ENCODE measurements at places on chromosomes 6 and 20. TPM values are rescaled to one million over a fixed set of nuclear protein-coding genes. Genes with fewer than 3 reads are reported as not detected.

Gene SLC32A1
- total RNA-seq, result not detected

Gene PNLDC1
- 0.24 TPM for total RNA-seq

Gene MLN
- total RNA-seq, result not detected

DNA sequence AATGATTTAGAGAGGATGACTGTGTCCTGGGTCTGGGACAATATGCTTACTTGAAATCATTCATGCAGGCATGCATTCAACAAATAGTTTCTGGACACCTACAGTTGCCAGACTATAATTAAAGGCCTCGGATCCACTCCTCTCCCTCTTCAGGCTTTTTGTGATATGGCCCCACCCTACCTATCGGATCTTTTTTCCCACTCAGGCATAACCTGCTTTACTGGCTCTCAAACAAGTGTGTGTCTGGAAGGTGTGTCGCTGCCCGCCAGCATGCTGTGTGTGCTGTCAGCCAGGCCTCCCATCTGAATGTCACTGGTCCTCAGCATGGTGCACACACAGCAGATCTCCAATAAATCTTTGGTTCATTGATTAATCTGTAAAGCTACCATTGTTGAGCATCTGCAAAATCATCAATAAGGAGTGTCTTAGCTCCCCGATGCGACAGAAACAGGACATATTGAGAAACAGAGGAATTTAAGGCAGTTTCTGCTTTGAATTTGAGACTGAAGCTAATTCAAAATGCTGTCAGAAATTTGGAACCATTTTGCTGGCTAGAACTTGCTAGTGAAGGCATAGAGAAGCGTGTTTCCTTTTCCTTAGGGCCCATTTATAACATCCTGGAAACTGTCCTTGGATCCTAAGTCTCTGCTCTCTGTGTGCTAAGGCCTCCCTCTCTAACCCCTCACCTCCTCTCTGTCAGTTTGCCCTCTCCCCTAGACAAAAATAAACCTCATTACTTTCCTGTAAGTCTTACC lies 23.5 kb upstream of the CCN6 start:
- peaks cover 16% of the 10 kb centered on the region for H3K4me1 ChIP-seq
- no peaks in the 10 kb centered on the region for H3K36me3 ChIP-seq
- no peak overlapping the region for H3K27ac ChIP-seq
- peaks cover 3% of the 10 kb centered on the region for H3K27me3 ChIP-seq
- H3K4me3 ChIP-seq, result no peak overlapping the region

DNA sequence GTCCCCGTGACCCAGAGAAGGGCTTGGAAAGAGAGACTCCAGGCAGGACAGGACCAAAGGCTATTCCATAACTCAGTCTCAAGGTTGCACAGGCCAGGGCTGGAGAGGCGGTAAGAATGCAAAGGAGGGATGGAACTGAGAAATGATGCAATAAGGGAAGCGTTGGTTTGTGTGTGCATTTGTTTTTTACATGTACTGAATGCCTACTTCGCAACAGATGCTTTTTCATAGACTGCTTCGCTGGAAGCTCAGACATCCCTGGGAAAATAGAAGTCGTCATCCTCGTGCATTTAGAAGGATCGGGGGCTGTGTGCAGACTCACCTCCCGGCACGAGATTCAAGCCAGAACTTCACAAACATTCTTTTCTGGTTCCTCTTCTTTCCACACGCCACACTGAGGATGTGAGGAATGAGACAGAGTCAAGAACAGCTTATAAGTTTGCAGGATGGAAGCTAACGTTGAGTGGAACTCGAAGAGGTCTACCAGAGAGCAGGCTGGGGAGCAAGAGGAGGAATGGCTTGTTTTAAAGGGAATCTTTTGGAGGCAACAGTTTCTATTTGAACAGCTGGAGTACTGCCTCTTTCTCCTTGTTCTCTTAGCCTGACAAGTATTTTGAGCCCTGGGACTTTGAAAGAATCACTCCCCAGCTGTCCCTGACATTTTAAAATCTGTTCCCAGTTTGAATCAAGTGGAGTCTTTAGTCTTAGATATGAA lies 19.3 kb upstream of the LY86 start:
- peaks cover 23% of the 10 kb centered on the region for H3K36me3 ChIP-seq
- H3K27ac ChIP-seq, result no peak overlapping the region
- DNase-seq, result no peak
- no peaks in the 10 kb centered on the region for H3K27me3 ChIP-seq
- no peak overlapping the region for H3K4me3 ChIP-seq

DNA sequence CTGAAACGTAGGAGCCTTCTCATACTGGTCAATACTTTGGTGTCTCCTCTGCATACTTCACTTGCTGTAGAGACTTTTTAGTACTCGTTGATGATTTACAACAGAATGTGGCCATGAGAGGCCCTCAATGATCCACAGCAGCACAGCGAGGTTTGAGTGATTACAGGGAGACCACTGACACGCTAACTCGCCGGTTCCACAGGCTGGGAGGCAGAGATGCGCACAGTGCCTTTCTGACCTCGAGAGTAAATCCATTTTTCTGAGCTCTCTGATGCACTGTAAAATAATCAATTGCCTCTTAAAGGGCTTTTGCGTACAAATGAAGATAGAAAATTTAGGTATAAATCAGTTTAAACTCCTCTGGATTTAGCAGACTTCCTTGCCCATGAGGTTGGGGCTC lies 56.2 kb upstream of the TBC1D7 start:
- peaks cover 1% of the 10 kb centered on the region for H3K36me3 ChIP-seq
- H3K27ac ChIP-seq, result peak overlapping the region; percentile 82
- H3K4me1 ChIP-seq, result peaks cover 63% of the 10 kb centered on the region

- peaks cover 39% of the 10 kb centered on the region for H3K27me3 ChIP-seq
- no peak for DNase-seq
- peak overlapping the region; percentile 24 for H3K27ac ChIP-seq
- H3K4me1 ChIP-seq, result no peaks in the 10 kb centered on the region
- no peak overlapping the region for H3K4me3 ChIP-seq
- H3K36me3 ChIP-seq, result no peaks in the 10 kb centered on the region
These were observed 84.6 kb upstream of the ZNF322 start for GRCh38 chr6:26743941-26744699.

DNA sequence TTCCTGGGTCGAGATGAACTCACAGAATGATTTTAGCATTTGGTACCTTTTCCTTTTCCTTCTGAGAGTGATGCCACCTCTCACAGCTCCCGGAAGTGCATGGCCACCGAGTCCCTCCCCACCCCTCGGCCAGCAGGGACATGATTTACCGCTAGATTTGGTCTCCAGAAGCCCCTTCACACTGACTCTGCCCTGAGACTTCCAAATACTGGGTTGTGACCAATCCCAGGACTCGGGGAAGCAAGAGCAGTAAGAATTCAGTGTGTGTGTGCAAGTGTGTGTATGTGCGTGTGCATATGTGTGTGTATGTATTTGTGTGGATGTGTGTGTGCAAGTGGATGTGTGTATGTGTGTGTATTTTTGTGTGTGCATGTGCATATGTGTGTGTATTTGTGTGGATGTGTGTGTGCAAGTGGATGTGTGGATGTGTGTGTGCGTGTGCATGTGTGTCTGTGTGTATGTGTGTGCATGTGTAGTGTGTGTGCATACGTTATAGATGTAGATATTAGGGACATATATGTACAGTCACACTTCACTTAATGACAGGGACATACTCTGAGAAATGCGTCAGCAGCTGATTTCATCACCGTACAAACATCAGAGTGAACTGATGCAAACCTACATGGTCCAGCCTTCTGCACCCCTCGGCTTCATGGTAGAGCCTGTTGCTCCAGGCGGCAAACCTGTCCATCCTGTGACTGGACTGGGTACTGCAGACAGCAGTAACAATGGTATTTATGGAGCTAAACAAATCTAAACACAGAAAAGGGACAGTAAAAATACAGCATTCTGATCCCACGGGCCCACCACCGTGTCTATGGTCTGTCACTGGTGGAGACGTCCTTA lies 374.5 kb downstream of the TAF4 start:
- no peaks in the 10 kb centered on the region for H3K27me3 ChIP-seq
- no peak for DNase-seq
- no peak overlapping the region for H3K27ac ChIP-seq
- H3K4me1 ChIP-seq, result no peaks in the 10 kb centered on the region
- H3K4me3 ChIP-seq, result no peak overlapping the region

- no peaks in the 10 kb centered on the region for H3K27me3 ChIP-seq
- no peak overlapping the region for H3K4me3 ChIP-seq
- no peak for DNase-seq
- no peak overlapping the region for H3K27ac ChIP-seq
These were observed 138.7 kb downstream of the RFPL4B start for GRCh38 chr6:112485827-112486212.

All from activated B cell treated with CpG ODN at 0.5 μM for 24 hours (primary cell).